NCI-H1417 (cell line): ENCODE measurements at places on chromosomes 5 and 9.

DNA sequence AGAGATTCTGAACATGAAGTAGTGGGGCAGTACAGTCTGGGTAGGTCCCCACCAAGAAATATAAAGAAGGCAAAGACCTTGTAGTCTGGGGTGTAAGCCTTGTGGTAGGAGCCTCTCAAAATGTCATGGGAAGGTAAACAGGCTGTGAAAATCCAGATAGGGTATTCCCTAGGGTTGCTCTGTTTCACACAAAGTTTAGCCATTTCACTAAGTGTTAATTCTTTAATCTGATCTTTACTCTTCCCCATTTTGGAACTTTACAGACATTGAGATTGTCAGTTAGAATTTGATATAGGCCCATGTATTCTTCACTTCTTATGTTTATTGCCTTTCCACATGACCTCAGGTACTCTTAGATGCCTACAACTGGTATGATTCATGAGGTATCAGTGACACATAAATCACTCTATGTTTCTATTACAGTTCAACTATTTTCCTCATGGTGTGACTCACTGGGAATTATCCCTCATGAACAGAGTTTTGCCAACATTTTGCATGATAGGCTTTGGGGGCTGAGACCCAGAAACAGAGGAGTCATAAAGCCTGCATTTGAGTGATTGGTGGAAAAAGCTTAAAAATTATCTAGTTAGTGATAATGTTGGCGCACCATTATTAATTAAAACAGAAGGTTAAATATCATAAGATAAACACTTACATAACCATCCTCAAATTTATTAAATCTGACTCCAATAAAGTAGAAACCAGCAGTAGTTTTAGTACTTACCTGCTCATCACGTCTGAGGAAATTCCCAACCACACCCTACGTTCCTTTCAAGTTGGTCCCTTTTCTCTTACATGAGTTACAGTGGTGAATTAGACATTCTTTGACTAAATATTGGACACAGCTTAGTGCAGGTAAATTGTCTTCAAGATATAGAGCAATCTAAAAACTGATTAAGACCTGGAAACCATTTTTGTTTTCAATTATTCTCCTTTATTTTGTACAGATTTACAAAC is 399.8 kb upstream of the MEF2C start:
- DNase-seq, result no peak

DNA sequence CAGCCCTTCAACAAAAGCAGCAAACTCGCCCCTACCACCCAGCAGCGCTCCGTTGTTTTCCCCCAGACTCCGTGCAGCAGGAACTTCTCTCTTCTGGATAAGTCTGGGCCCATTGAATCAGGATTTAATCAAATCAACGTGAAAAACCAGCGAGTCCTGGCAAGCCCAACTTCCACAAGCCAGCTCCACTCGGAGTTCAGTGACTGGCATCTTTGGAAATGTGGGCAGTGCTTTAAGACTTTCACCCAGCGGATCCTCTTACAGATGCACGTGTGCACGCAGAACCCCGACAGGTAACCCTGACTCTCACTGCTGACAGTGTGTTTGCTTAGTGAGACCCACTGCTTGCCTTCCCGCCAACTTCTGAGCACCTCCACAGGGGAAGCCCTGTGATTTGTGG is 81.8 kb downstream of the PRDM6 start:
- no peak for DNase-seq

GRCh38 chr9:135255033-135255840 is 167.8 kb downstream of the OLFM1 start:
- DNase-seq, result no peak

DNA sequence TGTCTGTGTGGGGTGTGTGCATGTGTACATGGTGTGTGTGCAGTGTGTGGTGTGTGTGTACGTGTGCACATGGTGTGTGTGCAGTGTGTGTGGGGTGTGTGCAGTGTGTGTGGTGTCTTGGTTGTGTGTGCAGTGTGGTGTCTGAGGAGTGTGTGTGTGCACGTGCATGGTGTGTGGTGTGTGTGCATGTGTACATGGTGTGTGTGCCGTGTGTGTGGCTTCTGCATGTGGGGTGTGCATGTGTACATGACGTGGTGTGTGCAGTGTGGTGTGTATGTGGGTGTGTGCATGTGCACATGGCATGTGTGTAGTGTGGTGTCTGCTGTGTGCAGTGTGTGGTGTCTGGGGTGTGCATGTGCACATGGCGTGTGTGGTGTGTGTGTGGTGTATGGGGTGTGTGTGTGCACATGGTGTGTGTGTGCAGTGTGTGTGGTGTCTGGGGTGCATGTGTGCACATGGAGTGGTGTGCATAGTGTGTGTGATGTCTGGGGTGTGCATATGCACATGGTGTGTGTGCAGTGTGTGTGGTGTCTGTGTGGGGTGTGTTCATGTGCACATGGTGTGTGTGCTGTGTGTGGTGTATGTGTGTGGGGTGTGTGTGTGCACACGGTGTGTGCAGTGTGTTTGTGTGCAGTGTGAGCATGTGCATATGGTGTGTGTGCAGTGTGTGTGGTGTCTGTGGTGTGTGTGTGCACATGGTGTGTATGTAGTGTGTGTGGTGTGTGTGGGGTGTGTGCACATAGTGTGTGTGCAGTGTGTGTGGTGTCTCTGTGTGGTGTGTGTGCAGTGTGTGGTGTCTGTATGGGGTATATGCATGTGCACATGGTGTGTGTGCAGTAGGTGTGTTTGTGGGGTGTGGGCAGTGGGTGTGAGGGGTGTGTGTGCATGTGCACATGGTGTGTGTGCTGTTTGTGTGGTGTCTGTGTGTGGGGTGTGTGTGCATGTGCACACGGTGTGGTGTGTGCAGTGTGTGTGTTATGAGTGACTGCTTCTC is 40.6 kb upstream of the ZNG1F start:
- no peak for DNase-seq

DNA sequence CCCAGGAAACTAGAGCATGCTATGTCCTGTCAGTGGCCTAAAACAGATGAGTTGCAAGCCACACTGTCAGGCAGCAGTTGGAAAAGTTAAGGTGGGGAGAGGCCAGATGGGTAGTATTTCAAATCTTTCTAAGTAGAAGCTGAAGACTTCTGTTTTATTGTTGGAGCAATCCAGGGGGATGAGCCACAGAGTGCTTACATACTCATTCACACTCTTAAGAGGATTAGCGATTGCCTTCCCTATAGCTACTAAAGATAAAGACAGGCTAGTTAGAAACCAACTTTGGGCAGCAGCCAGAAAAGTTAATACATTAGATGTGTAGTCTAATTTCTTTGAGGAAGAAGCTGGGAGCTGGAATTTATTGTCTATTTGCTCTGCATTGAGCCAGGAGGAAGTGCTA is 61.7 kb upstream of the ELAVL2 start:
- DNase-seq, result no peak

DNA sequence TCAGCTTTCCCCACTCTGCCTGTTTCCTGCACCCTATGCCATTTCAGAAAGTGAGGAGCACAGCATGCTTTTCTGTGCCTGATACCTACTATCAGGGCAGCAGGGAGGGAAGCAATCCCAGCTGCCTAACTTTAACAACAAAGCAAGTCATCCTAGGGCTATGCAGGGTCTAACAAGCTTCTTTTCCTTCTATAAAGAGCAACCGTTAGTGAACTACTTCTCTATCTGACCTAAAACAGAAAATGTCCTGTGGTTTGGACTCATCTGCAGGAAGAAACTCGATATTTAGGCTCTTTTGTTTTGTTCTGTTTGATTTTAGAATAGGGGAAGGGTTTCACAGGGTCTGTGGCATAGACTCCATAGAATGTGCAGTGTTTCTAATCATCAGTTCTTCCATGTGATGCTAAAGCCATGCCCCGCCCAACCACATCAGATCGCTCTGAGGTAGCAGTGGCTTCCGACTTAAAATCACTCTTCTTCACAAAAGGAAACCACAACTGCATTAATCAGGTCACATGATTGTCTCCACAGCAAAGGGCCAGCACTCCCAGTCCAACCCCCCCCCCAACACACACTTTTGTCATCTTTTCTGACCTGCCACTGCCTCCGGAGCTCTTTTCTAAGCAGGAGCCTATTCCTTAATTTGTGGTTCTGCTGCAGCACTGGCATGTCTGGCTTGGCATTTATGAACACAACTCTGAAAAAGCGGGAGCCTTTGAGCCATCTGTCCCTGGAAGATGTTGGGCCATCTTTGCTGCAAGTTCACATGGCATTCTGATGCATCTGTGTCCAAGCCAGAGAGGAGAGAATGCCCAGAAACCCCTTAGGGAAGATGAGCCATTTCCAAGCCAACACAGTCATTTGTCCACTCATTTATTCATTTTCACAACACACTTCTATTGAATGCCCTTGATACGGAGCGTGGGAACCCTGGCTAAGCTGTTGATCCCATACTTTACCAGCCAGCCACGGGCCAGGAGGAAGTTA is 71.6 kb downstream of the CFAP90 start:
- no peak for DNase-seq

DNA sequence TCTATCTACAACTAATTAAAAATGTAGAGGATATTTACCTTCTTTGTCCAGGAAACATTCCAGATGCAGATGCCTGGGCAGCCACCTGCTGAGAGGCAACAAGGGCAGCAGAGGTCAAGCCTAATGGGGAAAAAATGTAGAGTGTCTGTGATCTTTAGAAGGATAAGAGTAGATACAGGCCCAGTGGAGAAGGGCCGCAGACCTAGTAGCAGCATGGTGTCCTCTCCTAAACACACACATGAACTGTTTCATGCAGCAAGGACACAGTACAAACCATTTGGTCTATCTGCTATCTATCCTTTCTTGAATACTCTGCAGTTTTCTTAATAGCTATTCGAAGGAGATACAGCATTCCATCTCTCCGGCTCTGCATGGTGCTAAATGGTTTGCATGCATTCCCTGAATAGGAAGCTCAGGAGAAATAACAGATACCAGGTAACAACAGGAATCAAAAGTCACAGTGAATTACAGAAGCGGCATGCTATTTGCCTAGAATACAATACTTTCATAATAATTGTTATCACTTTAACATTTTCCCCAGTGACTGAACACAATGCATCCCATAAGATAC is 107.3 kb downstream of the ZNF608 start:
- DNase-seq, result no peak

DNA sequence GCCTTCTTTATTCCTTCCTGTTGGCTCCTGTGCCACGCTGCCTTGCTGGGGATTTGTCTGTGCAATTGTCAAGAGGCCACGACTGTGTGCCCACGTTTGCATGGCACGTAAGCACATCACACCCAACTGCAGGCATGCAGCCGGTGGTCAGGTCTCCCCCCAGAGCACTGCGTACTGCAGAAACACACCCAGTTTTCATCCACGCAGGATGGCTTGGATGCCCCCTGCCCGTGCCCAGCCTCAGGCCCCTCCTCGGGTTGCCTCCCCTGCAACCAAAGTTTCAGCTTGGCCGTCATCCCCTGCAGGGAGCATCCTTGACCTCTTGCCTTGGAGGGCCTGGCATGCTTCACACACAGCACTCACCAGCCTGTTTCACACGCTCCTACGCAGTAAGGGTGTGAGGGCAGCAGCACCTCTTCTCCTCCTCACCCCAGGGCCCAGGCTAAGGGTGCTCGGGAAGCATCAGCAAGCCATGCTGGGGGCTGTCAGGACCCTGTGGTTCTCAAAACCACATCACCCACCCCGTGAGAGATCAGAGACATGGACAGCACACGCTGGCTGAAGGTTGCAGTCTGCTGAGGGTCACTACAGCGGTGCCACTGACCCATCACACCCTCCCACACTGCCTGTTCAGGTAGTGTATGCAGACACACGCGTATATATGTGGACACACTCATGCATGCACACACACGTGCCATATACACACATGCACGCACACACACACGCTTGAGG is 3.1 kb downstream of the MRPL36 start:
- DNase-seq, result no peak

DNA sequence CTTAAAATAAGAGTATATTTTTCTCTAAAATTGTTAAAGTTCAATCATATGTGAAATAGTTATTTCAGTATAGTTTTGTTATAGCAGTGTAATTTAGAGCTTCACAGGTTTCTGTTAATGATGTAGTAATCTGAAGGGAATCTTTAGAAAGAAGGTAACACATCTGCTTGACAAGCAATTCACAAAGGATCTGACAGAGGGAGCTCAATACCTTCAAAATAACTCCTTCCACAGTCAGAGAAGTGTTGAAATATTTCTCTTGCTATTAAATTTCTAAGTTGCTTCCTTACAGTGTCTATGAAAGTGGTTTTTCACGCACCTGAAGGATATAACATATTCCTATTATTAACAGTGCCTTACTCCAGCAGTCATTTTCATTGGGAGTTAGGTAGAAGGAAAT is 44.9 kb downstream of the SLC25A51 start:
- DNase-seq, result no peak

DNA sequence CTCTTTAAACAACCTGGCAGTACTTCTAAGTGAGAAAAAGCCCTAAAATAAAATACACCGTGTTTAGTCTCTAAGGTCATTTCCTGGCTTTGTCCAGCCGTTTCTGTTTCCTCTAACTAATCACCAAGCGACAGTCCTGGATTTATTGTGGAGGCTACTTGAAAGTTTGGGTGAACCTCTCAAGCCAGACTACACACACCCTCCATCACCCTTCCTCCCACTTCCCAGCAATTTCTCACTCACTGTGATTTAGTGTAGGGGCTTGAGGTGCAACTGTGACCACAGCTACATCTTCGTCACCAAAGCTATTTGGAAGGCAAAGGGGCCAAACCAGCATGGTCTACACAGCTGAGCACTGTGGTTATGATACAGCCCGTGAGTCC is 240.0 kb upstream of the SLC24A2 start:
- no peak for DNase-seq

DNA sequence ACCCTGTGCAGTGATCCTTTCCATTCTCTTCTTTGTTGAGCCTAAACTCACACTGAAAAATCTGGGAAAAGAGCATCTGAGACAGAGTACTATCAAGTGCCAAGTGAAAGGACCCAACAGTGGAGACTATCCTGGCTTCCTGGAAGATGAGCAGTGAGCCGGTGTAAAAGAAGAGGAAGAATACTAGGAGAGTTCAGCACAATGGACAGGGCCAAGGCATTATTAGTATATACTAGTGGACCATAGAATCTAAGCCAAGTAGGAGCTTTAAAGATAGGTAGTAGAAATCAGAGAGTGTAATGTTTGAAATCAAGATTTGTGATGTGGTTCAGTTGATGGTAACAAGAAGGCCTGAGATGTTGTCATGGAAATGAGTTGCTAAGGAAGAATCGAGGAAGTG is 140.8 kb downstream of the CAMK4 start:
- no peak for DNase-seq

DNA sequence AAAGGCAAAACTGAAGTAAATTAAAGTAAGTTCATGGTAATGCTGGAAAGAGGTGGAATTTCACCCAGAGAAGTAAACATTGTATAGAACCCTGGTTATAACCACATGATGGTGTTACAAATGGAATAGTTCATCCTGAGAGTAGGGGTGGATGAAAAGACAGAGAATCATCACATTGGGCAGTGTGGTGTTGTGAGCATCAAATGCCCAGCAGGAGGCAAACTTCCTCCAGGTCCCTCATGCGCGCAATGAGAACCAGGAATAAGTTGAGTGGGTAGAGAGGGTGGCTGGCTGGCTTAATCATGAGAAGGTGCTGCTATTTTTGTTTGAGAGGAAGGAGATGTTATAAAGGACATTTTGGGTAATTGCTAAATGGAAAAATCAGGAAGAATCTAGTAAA is 163.3 kb upstream of the HMHB1 start:
- DNase-seq, result no peak

DNA sequence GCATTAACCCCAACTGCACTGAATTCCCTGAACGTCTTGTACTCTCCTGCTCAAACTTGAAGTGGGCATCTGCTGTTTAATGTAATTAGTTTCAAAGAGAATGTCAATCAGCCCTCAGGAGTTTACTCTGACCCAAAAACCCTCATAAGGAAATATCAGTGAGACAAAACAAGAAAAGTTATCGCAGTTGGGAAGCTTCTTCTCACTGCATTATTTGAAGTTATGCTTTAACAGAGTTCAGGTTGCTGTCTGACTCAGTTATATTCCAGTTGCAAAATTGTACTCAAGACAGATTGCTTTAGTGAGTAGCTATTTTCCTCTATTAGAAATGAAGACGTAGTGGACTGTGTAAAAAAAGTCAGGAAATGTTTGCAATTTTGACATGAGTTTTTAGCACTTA is 52.1 kb downstream of the PPIC start:
- no peak for DNase-seq
